T-helper 1 cell treated with Interleukin-12 subunit alpha and Interleukin-12 subunit beta and Interleukin-4 antibody, amounts not matched to agents 30 ng/mL and 1 ng/mL, for 36 hours (primary cell): ENCODE measurements at places on chromosomes 16 and 17. TPM values are rescaled to one million over a fixed set of nuclear protein-coding genes. Genes with fewer than 3 reads are reported as not detected.

Gene NOG
- total RNA-seq: not detected in 2 replicates

Gene SOST
- not detected in 2 replicates for total RNA-seq

Gene TPSAB1
- not detected in 2 replicates for total RNA-seq

Gene MMP2
- total RNA-seq: 0.24 and 0.32 TPM in 2 replicates

Gene TBC1D26
- 0.25 TPM in 1 of 2 replicates, not detected in the other for total RNA-seq

Gene MYH4
- total RNA-seq: not detected in 2 replicates

Gene FDXR
- 37.3 and 40.6 TPM in 2 replicates for total RNA-seq

Gene WFDC1
- total RNA-seq: not detected in 2 replicates

Gene SPAG5
- 96.4 and 101 TPM in 2 replicates for total RNA-seq

Gene ACSM2A
- not detected in 2 replicates for total RNA-seq

Gene IRX3
- total RNA-seq: 2.8 and 3.6 TPM in 2 replicates

Gene FBF1
- total RNA-seq: 21.0 and 22.2 TPM in 2 replicates

Gene PPP1R27
- total RNA-seq: not detected in 2 replicates

Gene RAB34
- total RNA-seq: 9.0 and 9.4 TPM in 2 replicates

Gene DOC2A
- total RNA-seq: not detected in 2 replicates

Gene GPRC5C
- 0.20 and 0.37 TPM in 2 replicates for total RNA-seq

Gene CCL7
- not detected in 2 replicates for total RNA-seq

Gene PPY
- total RNA-seq: not detected in 2 replicates

Gene TAT
- not detected in 2 replicates for total RNA-seq

Gene CTRL
- 9.5 and 10.9 TPM in 2 replicates for total RNA-seq

Gene NDUFB10
- 118 and 120 TPM in 2 replicates for total RNA-seq

Gene SPATA22
- total RNA-seq: 0.20 TPM in 1 of 2 replicates, not detected in the other

Gene TLE7
- total RNA-seq: not detected in 2 replicates

Gene RGS11
- total RNA-seq: 0.07 and 0.27 TPM in 2 replicates

Gene GOSR2
- 64.8 and 67.1 TPM in 2 replicates for total RNA-seq

Gene CDH5
- total RNA-seq: not detected in 2 replicates

Gene SAMD14
- total RNA-seq: 2.0 and 2.7 TPM in 2 replicates

Gene PRKCB
- total RNA-seq: 78.0 and 79.4 TPM in 2 replicates

Gene PLCD3
- 2.9 and 3.0 TPM in 2 replicates for total RNA-seq

Gene TEX19
- 0.10 TPM in 1 of 2 replicates, not detected in the other for total RNA-seq

Gene GDPD3
- 7.6 and 11.2 TPM in 2 replicates for total RNA-seq

Gene FAM83G
- total RNA-seq: 6.7 and 7.0 TPM in 2 replicates

Gene KRT27
- not detected in 2 replicates for total RNA-seq

Gene DPH1
- total RNA-seq: 48.8 and 52.3 TPM in 2 replicates

Gene TMC8
- total RNA-seq: 411 and 412 TPM in 2 replicates

Gene USP43
- total RNA-seq: 0.12 and 0.17 TPM in 2 replicates

Gene IL34
- total RNA-seq: 0.24 TPM in 1 of 2 replicates, not detected in the other

Gene ZSCAN10
- total RNA-seq: 0.12 and 0.24 TPM in 2 replicates

Gene APOH
- total RNA-seq: not detected in 2 replicates

Gene NOTUM
- total RNA-seq: 0.78 and 1.6 TPM in 2 replicates

Gene MMP28
- not detected in 2 replicates for total RNA-seq

Gene ABCA8
- total RNA-seq: not detected in 2 replicates

Gene ABCC6
- total RNA-seq: 0.07 TPM in 1 of 2 replicates, not detected in the other

Gene FBXO39
- total RNA-seq: 5.5 and 6.4 TPM in 2 replicates

Gene BLMH
- 62.9 and 65.3 TPM in 2 replicates for total RNA-seq

Gene NATD1
- 3.2 and 3.8 TPM in 2 replicates for total RNA-seq

Gene TCAP
- total RNA-seq: 1.6 and 1.7 TPM in 2 replicates

Gene KRT39
- not detected in 2 replicates for total RNA-seq

Gene NDUFAB1
- 90.3 and 97.2 TPM in 2 replicates for total RNA-seq

Gene CLEC18A
- 0.88 and 1.5 TPM in 2 replicates for total RNA-seq

Gene RAB11FIP4
- 33.1 and 34.3 TPM in 2 replicates for total RNA-seq

Gene CLEC19A
- not detected in 2 replicates for total RNA-seq

Gene MT1A
- total RNA-seq: 1.0 TPM in 1 of 2 replicates, not detected in the other

Gene HNF1B
- total RNA-seq: 1.6 and 1.8 TPM in 2 replicates

Gene PERCC1
- total RNA-seq: not detected in 2 replicates

Gene CNEP1R1
- total RNA-seq: 26.8 and 29.3 TPM in 2 replicates

Gene TP53TG3
- not detected in 2 replicates for total RNA-seq

Gene TMC7
- 0.07 TPM in 1 of 2 replicates, not detected in the other for total RNA-seq

Gene KCNJ16
- not detected in 2 replicates for total RNA-seq

Gene NPIPB6
- total RNA-seq: 1.3 and 1.4 TPM in 2 replicates
